Effector CD4-positive, alpha-beta T cell (primary cell): ENCODE measurements at places on chromosomes 13 and 19.

- no peak for DNase-seq
Observed at GRCh38 chr19:1923319-1923718, 17.7 kb upstream of the CSNK1G2 start.

DNA sequence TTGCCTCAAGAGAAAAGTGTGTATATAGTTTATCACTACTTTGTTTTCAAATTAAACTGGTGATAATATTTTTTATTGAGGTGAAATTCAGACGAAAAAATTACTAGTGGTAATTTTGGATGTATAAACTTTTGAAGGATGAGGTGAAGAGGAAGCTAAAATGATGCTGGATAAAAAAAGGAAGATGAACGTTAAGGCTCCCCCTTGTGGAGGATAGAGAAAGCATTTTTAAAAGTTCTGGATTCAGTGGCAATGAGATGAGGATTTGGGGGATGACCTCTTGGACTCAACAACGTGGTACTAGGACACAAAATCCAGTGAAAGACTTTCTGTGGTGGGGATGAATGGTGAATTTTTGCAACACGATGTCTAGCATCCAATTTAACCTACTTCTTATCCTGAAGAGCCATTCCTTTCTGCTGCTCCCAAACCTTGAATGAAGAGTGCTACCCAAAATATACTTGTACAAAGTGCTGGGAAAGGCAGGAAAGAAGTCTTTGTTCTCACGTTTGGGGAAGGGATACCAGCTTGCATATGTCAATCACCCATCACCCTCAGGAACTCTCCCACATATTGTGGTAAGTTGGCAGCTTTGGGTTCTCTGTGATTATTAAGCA lies 7.3 kb upstream of the SIGLEC5 start:
- DNase-seq: no peak

GRCh38 chr13:37194428-37194861 lies 89.0 kb upstream of the CSNK1A1L start:
- DNase-seq: no peak

GRCh38 chr13:102233566-102234208 lies 168.2 kb downstream of the FGF14 start:
- no peak for DNase-seq

GRCh38 chr13:101835920-101836319 lies 383.4 kb downstream of the ITGBL1 start:
- DNase-seq: no peak

GRCh38 chr13:58587183-58587582 lies 955.6 kb downstream of the PCDH17 start:
- DNase-seq: no peak

GRCh38 chr19:8445488-8446001 lies 770 bp downstream of the HNRNPM start:
- peak; percentile 29 for DNase-seq

- DNase-seq: no peak
Observed at GRCh38 chr13:88063741-88064140, 392.6 kb downstream of the SLITRK5 start.

GRCh38 chr13:90839061-90839460 lies 508.4 kb upstream of the MIR17HG start:
- no peak for DNase-seq

DNA sequence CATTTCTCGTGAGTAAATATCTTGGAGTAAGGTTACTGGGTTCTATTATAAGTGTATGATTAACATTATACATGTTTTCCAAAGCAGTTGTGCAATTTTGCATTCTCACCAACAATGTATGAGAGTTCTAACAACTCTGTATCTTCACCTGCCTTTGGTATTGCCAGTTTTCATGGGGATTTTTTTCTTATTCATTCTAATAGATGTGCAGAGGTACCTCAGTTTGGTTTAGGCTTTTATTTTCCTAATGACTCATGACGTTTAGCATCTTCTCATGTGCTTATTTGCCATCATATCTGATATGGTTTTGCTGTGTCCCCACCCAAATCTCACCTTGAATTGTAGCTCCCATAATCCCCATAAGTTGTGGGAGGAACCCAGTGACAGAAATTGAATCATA lies 7.7 kb upstream of the NUDT15 start:
- DNase-seq: no peak

- DNase-seq: no peak
Observed at GRCh38 chr19:29704562-29705558, 10.2 kb downstream of the C19orf12 start.

- no peak for DNase-seq
Observed at GRCh38 chr13:42981317-42981716, 10.7 kb downstream of the EPSTI1 start.

GRCh38 chr19:48815870-48816501 lies 5.2 kb upstream of the BCAT2 start:
- no peak for DNase-seq

GRCh38 chr19:40363069-40363468 lies 14.6 kb downstream of the PLD3 start:
- DNase-seq: no peak

- DNase-seq: no peak
Observed at GRCh38 chr13:95226476-95226875, 74.8 kb downstream of the ABCC4 start.

- DNase-seq: no peak
Observed at GRCh38 chr13:52141299-52141698, 12.4 kb upstream of the NEK5 start.

- DNase-seq: no peak
Observed at GRCh38 chr13:93900731-93901130, 578.8 kb downstream of the DCT start.

- no peak for DNase-seq
Observed at GRCh38 chr19:55592391-55593090, 6.8 kb downstream of the FIZ1 start.

GRCh38 chr19:53195265-53195903 lies 2.2 kb upstream of the ZNF665 start:
- peak; percentile 61 for DNase-seq

- no peak for DNase-seq
Observed at GRCh38 chr13:96781141-96781540, 213.1 kb downstream of the OXGR1 start.

DNA sequence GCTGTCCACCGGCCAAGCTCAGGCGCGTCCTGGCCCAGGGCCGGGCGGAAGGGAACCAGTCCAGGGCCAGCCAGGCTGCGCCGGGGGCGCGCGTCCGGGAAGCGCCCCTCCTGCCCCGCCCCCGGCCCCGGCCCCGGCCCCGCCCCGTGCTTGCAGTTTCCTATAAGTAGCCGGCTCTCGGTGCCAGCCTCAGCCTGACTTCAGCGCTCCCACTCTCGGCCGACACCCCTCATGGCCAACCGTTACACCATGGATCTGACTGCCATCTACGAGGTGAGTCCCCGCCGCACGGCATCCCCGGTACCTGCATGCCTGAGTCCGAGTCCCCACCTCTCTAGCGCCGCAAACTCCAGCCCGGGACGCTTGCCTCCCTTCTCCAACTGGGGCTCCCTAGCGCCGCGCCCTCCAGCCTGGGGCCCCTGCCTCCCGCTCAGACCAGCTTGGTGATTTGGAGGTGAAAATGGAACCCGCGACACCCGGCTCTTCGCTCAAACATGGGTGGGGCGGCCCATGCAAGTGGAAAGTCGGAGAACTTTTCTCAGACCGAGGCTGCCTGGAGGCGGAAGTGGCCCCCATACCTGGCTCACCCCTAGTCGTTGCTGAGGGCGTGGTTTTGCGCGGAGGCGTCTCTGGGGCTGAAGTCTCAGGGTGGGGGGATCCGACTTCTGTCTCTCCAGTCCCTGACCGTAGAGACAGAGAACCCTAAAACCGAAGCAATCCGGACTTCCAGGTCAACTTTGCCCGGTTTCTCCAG lies at the start of gene ZFP36:
Gene ZFP36 (plus strand): TSS at position 192 of the 754 bp plus-strand sequence. CDS start 58 bp downstream, at position 250.
- peak; percentile 87 for DNase-seq

GRCh38 chr13:46544208-46544607 lies 8.8 kb upstream of the LRCH1 start:
- DNase-seq: no peak

- DNase-seq: no peak
Observed at GRCh38 chr19:46271481-46272197, 25.2 kb upstream of the HIF3A start.

DNA sequence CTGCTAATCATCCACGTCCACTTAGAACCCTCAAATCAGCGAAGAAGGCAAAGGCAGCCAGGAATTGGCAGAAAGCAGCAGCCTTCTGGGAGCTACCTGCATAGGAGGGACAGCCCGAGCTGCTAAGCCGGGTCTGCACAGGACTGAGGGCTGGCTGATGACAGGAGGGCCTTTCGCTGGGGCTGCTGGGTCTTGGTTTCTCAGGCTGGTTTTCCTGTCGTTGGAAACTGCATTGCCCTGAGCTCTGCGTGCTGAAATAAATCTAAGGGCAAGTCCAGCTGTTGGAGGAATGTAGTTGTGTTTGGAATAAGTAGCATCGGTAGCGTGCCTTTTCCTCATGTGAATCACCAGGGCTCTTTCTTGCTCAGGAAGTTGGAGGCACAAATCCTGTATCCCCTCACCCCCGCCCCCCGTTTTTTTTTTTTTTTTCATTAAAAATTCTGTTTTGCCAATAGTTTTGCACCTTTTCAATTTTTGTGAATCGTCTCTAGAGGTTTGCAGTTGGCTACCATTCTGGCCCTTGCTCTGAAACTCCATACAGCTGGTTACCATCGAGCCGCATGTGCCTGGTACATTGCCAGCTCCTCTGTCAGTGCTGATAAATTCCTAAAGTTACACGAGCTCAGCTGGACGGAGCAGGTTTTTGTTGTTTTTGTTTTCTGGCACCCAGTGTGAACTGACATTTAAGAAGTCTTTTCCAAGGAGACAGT lies 193.9 kb upstream of the RNF113B start:
- DNase-seq: no peak

DNA sequence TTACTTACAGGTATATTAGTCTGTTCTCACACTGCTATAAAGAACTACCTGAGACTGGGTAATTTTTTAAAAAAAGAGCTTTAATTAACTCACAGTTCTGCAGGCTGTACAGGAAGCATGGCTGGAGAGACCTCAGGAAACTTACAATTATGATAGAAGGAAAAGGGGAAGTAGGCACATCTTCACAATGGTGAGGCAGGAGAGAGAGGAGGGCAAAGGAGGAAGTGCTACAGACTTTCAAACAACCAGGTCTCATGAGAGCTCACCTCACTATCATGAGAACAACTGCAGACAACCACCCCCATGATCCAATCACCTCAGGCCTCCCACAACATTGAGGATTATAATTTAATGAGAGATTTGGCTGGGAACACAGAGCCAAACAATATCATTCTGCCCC lies 511.7 kb downstream of the SLITRK6 start:
- no peak for DNase-seq

DNA sequence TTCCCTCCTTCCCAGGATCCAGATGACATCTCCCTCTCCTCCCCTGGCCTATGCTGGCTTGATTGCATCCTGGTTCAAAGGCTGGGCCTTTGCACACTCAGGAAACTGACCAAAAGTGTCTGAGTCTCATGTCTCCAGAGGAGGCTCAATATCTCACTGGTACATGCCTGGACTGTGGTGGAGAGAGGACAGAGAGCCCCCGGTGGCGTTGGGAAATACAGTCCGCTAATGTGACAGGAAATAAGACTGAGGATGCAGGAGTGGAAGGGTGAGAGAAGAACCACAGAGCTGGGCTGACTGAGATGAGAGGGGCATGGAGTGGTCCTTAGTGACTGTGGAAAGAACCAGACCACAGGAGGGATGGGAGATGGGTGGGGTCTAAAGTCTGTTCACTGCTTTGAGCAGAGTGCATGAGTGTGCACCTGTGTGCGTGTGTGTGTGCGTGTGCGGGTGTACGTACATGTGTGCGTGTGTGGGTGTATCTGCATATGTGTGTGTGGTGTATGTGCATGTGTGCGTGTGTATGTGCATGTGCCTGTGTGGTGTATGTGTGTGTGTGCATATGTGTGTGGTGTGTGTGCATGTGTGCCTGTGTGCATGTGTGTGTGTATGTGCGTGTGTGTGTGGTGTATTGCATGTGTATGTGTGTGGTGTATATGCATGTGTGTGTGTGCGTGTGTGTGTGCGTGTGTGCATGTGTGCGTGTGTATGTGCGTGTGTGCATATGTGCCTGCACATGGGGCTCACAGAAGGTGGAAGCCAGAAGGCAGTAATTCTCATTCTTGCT lies 1.9 kb downstream of the SIGLEC5 start:
- DNase-seq: no peak

DNA sequence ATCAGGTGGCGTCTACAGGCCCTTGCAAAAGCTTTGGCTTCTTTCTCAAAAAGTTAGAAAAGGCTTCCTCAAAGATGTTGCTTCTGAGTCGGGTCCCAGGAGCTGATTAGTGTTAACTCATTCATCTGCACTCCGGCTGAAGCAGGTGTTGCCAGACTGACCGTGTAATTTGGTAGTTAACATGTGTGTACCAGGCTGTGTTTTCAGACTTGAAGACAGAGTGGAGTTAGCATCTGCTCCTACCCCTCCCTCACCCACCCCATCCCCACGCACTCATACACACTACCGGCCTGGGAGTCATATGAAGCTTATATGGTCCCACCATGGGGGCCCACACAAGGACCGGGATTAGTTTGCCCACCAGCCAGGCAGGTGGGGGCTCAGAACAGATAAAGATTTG lies 111.5 kb downstream of the DNAJC15 start:
- DNase-seq: no peak

- DNase-seq: no peak
Observed at GRCh38 chr19:51821921-51822320, 27.0 kb downstream of the FPR3 start.

GRCh38 chr13:72599178-72599743 lies 128.2 kb downstream of the MZT1 start:
- DNase-seq: no peak

- DNase-seq: no peak
Observed at GRCh38 chr13:113369189-113369588, 5.3 kb upstream of the GRTP1 start.

GRCh38 chr13:96034662-96035061 lies 18.5 kb downstream of the UGGT2 start:
- no peak for DNase-seq

DNA sequence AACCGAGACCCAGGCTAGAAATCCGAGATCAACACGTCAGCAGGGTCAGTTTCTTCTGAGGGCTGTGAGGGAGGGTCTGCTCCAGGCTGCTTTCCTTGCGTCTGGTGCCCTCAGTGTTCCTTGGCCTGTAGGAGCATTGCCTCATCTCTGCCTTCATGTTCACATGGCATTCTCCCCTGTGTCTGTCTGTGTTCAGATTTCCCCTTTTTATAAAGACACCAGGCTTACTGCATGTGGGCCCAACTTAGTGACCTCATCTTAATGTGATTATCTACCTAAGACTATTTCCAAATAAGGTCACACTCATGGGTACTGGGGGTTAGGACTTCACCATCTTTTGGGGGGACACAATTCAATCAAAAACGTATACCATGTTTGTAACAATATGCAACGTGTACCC lies 57.2 kb upstream of the C1QTNF9 start:
- no peak for DNase-seq

GRCh38 chr13:107969546-107969945 lies 245.8 kb downstream of the LIG4 start:
- DNase-seq: no peak

- DNase-seq: no peak
Observed at GRCh38 chr19:46953955-46954501, 65.6 kb upstream of the NPAS1 start.

GRCh38 chr19:44051650-44052402 lies at the start of gene ZNF223:
TSS of gene ZNF223 (plus strand) at chr19:44052036. CDS start at chr19:44055177, 3,141 bp downstream.
- DNase-seq: peak; percentile 39

DNA sequence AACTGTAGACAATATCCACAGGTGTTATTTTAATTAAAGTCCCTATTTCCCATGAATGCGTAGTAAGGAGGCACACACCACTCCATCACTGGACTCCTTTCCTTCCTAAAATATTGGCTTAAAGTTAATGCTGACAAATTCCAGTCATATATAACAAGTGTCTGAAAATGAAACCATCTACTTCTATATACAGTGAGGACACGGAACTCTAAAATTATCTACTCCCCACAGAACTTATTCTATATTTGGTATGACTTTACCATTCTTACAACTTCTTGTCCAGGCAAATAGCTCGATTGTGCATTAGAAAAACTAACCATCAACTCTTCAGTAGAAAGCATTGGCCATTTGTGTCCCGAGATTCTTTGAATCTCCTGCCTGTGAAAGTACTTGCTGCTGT lies 1560.2 kb downstream of the EFNB2 start:
- no peak for DNase-seq
